ENCODE measurements at places on chromosomes 11 and 22. TPM values are rescaled to one million over a fixed set of nuclear protein-coding genes. Genes with fewer than 3 reads are reported as not detected.

DNA sequence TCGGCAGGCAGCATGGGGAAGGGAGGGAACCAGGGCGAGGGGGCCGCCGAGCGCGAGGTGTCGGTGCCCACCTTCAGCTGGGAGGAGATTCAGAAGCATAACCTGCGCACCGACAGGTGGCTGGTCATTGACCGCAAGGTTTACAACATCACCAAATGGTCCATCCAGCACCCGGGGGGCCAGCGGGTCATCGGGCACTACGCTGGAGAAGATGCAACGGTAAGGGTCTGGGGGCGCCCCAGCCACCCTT, 204 bp downstream of the FADS2 start:
- no peak for DNase-seq

EHF gene
- 0.20 TPM for total RNA-seq

- DNase-seq = no peak
Observed at GRCh38 chr11:73189723-73190556, 28.1 kb upstream of the P2RY2 start.

- no peak for DNase-seq
Observed at GRCh38 chr11:11420899-11421285, 67.8 kb upstream of the CSNK2A3 start.

DNA sequence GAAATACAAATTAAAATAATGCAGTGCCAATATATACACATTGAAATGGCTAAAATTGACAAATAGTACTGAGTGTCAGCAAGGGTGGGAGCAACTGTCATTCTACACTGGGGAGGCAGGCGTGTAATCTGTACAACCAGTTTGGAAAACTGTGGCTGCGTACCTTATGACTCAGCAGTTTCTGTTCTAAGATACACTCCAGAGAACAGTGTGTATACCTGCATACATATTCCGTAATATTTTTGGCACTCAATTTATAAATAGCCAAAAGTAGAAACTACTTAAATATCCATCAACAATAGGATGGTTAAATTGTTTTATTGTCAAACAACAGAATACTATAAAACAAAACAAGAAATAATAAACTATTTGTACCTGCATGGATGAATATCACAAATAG, 57.6 kb downstream of the RNF169 start:
- no peak for DNase-seq

C11orf71 gene
- total RNA-seq = 19.1 TPM

GRCh38 chr11:97254790-97255189, 865.0 kb downstream of the JRKL start:
- DNase-seq = no peak

DNA sequence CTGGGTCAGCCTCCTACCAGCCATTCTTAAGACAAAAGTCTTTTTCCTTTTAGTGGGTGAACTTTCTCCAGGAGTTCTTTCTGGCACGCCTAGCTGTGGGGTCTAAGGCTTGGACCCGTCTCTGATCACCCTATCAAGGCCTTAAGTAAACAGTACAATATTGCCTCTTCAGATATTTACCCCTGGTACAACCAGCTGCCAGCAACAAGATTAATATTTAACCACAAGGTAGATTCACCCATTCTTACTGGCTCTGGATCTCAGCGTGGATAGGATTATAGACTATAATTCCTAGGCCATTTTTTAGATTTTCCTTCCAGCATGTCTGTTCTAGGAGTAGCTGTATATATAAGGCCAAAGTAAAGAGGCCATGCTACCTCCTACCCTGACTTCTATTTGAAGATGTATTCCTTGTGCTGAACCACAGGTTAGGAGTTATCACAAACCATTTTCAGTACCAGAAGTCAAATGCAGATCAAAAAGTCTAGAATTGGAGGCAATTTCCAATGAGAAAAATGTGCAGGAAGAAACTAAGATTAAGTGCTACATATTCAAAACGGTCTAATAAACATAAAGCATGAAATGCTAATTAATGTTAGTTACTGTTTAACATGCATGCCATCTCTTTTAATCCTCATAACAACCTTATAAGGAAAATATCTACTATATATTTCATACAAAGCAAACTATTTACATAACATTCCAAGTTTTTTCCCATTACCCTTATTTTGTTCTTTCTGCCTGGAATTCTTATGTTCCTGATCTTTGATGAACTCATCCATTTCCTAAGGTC, 110.0 kb upstream of the SYN3 start:
- no peak for DNase-seq

DNA sequence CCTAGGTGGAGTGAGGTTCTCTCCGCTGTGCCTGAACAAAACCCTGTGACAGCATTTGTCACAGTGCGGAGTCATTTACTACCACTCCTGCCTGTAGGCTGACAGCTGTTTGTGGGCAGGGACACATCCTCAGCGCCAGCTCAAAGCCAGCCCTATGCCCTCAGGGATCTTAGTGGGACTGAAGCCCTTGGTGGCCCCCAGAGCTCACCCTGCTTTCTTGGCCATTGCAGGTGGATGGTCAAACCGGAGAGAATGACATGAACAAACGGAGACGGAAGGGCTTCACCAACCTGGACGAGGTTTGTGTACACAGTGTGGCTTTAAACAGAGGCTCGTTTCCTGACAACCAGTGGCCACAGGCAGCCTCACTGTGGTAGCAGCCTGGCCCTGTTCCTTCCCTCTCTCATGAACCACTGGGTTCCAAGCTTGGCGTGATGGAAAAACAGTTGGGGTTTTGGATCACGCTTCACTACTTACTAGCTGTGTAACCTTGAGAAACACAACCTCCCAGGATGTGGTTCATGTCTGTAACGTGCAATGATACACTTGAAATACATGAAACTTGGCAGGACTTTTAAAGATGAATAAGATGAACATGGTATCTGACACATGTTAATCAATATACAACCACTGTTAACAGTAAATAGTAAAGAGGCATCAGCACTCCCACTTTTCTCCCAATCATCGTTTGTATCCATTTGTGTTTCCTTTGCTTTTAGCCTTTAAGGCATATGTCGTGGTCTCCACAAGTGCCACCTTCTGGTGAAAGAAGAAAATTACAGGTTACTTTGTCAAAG, 125.8 kb downstream of the MICAL2 start:
- DNase-seq = peak; percentile 45

GRCh38 chr11:130439160-130439519, 9.3 kb upstream of the ADAMTS15 start:
- DNase-seq = no peak

DNA sequence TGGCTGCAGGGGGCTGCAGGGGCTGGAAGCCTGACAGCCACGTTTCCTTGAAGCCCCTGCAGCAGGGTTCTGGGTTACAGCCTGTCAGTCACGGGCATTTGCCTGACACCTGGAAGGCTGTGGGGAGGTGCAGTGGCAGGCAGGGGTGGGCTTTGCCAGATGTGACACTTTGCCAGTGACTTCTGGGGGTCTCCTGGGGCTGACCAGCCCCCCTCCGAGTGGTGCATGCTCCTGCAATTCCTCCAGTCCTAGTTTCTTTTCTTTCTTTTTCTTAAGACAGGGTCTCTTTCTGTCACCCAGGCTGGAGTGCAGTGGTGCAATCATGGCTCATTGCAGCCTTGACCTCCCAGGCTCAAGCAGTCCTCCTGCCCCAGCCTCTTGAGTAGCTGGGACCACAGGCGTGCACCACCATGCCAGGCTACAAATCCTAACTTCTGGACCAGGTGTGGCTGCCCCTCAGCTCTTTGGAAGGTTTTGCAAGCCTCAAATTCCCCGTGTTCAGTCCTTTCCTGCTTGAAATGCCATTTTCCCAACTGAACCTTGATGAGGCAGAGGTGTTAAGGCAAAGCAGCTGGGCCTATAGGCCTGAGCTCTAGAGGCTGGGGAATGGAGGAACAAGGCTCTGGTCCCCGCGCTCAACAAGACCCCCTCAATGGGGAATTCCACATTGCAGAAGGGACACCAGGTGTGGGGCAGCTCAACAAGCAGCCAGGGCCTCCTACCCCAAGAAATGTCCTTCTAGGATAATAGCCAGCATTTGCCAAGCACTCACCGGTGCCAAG, 20.2 kb upstream of the CHKA start:
- DNase-seq = no peak

DNA sequence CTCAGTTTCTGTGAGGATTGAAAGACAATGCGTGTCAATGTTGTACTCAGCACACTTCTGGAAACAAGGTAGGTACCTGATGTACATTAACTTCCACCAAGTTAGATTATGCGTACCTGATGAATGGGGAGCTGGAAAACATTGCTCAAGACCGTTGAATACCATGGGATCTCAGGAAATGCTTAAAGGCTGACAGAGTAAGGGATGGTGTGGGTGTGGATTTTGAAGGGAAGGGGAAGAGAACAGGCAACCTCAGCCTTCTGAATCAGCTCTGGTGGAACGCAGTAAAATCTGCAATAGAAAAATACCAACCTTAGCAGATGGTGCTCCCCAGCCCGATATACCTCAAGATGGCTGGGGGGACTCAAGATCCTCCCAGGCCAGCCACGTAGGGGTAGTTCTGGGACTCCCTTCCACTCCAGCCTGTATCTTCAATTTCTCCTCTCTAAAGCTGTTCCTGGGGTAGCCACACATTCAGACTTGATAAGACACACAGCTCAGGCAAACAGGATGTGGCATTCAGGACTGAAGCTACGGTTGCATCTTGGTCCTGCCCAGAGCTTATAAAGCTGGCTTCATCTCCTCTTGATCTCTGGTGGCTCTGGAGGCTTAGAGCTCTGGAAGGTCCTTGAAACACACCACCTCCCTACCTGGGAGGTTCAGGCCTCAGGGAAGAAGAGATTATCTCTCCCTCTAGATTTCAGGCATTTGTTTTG, 111.8 kb downstream of the CTNND1 start:
- DNase-seq = no peak

DNA sequence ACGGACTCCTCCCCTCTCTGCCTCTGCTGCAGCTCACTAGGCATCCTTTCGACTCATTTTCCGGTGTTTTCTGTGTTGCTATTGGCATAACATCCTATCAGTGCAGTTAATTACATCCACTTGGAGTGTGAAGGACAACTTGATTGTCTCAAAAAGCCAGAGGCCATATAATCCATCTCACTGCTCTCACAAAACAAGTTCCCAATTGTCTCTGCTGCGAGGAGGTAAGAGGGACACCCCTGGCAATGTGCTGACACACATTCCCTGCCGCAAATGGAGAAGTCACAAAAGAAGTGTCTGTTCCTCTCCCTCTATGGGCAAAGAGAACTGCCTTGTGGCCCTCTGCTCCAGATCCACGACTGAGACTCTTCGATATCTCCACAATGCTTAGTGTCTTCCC, 618.4 kb downstream of the OPCML start:
- DNase-seq = no peak

GRCh38 chr11:27524155-27524554, 17.6 kb upstream of the LIN7C start:
- DNase-seq = no peak

CSF2RB gene
- 95.0 TPM for total RNA-seq

LRP4 gene
- not detected for total RNA-seq

CREB3L1 gene
- total RNA-seq = not detected

GRCh38 chr11:91350931-91351330, 873.7 kb upstream of the FAT3 start:
- DNase-seq = no peak

- no peak for DNase-seq
Observed at GRCh38 chr11:45929486-45930030, 7.1 kb downstream of the LARGE2 start.

GRCh38 chr22:36395055-36395849, 7.5 kb upstream of the MYH9 start:
- no peak for DNase-seq

DNA sequence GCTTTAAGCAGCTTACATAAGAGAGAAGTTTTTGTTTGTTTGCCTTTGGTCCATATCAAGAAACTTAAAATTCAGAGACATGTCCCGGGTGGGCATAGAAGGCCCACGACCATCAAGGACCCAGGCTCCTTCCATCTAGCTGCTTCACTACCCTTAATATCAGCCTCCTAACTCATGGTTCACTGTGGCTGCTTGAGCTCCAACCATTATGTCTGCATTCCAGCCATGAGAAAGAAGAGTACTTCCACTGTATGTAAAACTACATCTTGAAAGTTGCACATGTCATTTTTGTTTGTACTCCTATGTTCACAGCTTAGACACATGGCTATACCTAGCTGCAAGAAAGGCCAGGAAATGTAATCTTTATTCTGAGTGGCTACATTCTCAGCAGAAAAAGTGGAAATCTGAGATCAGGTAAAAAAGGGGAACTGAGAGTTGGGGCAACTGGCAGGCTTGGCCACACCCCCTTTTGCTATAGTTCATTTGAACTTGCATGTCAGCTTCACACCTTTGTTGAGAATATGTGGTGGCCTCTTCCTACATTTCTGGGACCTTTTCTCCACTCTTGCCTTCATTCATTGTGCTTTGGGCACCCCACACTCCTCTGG, 81.3 kb upstream of the TP53I11 start:
- no peak for DNase-seq

DNA sequence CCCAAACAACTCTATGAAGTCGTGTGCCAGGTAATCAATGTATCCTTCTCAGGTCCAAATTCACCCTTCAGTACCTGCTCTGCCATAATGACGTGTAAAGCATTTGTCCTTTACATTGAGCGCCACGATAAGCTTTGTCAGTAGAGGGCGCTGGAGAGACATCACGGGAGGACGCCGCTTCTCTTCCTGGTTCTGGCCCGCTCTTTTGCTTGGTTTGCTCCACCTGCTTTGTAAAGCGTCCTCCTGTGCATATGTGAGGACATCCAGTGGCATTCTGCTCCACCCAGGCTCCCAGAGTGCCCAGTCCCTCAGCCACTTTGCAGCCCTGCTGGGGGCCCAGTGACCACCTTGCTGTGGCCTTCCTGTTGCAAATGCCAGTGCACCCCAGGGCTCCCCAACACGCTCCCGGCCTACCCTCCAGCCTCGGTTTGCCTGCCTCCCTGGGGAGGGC, 61.1 kb downstream of the WT1 start:
- no peak for DNase-seq

DNA sequence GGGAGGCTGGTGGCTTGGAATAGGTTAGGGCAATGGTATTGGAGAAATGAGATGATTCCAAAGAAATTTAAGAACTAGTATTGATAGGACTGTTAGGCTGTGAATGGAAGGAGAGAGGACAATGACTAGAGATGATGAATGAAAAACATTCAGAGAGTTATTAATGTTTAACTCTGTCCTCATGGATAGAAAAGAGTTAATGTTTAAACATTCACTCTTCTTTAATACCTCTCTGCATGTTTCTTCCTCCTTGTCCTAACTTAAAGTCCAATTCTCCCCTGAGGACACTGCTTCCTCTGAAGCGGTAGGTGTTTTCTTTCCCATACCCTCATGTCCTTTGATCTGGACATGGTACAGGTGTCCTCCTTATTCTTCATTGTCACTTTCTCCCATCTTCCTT, 13.4 kb downstream of the CHEK1 start:
- no peak for DNase-seq

GRCh38 chr22:24433828-24434470, 6.5 kb downstream of the ADORA2A start:
- DNase-seq = no peak

Measured in naive thymus-derived CD4-positive, alpha-beta T cell (primary cell).